Stimulated activated CD4-positive, alpha-beta T cell treated with anti-CD3 and anti-CD28 coated beads, Interleukin-2, amount 100 ng/mL, for 4 hours (primary cell): ENCODE measurements at places on chromosomes 6 and 20.

DNA sequence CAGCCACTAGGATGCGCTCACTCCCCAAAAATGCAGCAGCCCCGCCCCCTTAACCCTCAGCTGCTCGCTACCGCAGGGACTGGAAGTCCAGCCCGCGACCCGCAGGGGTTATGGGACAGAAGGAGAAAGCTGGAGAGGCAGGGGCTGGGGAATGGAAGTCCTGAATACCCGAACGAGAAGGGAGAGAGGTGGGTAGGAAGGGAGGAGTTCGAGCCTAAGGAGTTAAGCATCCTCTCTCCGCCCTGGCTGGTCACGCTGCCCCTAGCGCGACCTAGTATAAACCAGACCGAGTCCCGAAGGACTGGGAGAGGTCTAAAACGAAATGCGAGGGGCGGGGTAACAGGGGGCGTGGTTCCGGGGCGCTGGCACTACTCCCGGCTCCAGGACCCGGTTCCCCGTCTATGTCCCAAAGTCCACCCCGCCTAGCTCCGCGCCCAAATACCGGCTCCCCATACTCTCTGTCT is 448 bp upstream of the DDAH2 start:
- peak; percentile 73 for DNase-seq

DNA sequence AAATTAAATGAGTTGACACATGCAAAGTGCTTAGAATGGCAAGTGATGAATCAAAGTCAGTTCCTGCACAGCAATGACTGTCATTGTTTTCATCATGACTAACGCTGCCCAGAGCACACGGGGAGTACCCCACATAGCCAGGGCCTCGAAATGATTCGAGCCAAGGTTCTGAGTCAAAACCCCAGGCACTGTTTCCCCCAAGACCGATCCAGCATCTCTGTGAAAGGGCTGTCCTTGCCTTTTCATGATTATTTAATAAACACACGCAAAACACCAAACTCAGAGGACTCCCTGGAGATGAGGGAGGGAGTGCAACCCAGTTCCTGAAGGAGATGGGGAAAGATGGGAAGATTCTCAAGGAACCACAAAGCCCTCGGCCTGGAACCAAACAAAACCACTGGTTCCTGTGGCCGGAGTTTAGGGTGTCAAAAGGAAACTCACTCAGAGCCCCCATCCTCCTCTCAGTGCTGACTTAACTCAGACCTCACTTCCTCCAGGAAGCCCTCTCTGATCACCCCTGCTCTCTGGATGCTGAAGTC is 3.8 kb downstream of the PREX1 start:
- peak; percentile 42 for DNase-seq

- no peak for DNase-seq
Measured at GRCh38 chr20:59443550-59443949, 143.1 kb downstream of the EDN3 start.

DNA sequence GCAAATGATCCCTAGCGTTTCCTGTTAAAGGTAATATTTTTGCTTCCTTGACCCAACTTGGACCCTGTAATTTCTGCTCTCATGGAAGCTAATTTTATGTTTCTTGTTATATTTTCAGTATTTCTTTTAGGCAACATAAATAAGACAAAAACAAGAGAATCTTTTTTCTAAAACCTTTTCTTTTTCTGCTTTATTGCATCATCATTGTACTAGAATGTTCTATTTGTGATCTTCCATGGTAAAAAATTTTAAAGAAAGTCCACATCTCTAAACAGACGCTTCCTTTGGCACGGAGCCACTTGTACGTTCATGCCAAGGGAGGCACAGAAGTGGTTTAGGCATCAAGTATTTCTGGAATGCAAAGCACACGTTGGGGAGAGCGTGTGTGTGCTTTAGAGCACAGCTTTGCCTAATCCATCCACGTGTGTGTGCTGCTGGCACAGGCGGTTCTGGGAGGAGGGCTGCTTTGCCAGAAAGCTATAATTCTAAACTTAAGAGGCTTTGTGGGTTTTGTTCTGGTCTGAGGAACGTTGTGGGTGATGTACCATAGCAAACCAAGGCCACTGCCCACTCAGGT is 98.3 kb downstream of the SASH1 start:
- no peak for DNase-seq

DNA sequence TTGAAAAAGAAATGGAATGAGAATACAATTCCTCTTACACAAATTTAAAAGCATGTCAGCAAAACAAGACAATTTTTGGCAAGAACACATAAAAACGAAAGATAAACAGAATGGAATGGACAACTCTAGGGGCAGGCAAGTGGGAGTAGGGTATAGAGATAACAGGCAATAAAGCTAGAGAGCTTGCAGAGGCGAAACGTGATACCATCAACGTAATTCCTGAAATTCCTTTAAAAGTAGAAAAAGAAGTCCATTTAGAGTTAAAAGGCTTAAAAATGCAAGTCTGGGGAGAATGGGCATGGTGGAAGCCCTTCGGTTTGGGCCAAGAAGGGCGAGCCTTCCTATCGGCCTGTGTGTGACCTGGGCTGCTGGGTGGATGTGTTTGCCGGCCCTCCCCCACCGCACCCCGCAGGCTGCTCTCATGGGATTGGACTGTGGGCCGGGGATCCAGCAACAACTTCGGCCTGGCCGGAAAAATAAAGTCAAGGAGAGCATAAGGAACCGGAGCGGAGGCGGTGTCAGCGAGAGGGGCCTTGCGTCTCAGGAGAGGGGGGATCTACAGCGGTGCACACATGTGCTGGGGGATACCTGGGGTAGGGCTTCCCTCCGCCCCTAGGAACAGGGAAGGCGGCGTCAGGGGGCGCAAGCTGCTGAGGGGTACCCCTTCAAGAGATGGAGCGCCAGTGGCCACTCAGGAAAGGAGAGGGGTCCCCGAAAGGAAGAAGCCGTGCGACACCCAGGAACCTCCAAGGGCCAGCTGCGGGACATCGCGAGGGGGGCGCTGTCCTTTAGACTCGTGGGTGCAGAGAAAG is 4.1 kb downstream of the TMEM239 start:
- DNase-seq = no peak

GRCh38 chr6:133502441-133503335 is 261.5 kb downstream of the EYA4 start:
- DNase-seq = no peak

DNA sequence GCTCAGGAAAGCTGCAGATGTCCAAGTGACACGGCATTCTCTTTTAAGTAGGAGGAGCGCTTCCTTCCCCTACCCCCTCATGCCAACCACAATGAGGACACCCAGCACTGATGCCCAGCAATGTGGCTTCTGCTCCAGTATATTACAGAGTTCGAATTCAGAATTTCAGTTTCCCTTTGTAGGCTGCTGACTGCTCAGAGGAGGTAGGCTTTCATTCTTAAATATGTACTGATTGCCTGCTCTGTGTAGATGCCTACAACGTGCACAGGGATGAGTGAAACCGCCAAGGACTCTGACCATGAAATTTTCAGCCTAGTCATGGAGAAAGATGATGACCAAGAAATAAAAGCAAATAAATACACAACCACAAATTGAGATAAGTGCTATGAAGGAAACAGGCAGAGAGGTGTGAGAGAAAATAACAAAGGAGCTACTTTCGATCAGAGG is 50.9 kb upstream of the TNFAIP3 start:
- DNase-seq = no peak

DNA sequence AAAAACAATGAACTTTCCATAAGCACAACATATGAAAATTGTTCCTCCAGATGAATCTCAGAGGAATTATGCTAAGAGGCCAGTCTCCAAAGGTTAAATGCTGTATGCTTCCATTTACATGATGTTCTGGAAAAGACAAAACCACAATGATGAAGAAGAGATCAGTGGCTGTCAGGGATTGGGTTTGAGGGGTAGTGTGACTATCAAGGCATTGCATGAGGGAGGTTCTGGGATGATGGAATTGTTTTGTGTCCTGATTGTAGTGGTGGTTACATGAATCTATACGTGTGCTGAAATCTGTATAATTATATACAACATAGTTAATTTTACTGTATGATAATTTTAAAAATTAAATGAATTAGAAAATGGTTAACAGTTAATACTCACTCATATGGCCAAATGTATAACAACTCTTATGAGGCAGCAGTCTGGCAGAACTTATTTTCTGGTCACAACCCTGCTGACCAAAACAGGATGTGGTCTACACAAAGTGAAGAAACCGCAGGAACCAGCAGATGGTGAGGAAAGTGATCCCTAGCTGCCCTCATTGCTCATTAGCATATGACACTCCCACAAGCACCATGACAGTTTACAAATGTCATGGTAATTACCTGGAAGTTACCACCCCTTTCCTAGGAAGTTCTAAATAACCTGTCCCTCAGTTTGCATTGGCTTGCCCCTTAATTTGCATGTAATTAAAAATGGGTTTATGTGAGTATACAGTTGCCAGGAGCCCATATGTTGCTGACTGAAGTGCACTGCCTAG is 31.9 kb downstream of the NSFL1C start:
- peak; percentile 16 for DNase-seq

GRCh38 chr6:126721581-126722160 is 381.8 kb downstream of the CENPW start:
- DNase-seq = no peak

- no peak for DNase-seq
Measured at GRCh38 chr6:137964876-137965275, 97.8 kb downstream of the TNFAIP3 start.

GRCh38 chr6:43869079-43869710 is 99.2 kb downstream of the VEGFA start:
- DNase-seq = no peak

DNA sequence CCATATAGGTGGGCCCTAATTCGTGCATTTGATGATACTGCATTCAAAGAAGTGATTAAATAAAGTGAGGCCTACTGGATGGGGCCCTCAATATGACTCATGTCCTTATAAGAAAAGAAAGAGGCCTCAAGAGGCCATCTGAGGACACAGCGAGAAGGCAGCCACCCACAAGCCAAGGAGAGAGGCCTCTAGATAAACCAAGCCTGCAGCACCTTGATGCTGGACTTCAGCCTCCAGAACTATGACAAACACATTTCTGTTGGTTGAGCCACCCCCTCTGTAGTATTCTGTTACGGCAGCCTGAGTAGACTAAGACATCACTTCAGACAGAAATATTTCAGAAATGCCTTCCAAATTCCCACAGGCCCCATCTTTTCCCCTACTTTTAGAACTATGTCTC is 82.5 kb upstream of the PLEKHG1 start:
- no peak for DNase-seq

DNA sequence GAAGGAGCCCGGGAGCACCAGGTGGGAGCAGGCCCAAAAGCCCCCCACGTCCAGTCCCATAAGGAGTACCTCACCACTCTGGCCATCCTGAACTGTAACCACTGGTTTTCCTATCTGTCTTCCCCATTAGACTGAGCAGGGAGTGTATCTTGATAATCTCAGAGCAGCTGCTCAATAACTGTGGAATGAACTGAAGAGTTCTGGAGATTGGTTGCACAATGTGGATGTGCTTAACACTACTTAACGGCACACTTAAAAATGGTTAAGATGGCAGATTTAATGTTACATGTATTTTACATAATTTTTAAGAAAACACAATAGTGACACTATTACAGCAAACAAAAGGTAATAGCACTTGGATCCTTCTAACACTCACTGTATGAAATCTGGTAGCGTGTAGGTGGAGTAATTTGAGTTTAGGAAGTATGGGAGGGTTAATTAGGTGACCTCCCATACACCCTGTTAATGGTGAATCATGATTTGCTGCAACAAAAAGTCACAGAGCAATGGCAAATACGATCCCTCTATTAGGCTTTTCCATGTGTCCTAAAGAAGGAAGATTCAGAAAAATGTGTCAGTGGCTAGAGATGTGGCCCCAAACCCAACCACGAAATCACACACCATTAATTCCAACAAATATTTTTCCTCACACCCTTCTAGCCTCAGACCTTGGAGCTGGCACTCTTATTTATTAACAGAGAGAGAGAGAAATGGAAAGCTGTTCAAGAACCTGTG is 18.4 kb downstream of the TRAM2 start:
- DNase-seq = no peak

- DNase-seq = no peak
Measured at GRCh38 chr20:23011008-23011721, 23.9 kb upstream of the SSTR4 start.

- no peak for DNase-seq
Measured at GRCh38 chr6:17986656-17987446, 584 bp downstream of the KIF13A start.

DNA sequence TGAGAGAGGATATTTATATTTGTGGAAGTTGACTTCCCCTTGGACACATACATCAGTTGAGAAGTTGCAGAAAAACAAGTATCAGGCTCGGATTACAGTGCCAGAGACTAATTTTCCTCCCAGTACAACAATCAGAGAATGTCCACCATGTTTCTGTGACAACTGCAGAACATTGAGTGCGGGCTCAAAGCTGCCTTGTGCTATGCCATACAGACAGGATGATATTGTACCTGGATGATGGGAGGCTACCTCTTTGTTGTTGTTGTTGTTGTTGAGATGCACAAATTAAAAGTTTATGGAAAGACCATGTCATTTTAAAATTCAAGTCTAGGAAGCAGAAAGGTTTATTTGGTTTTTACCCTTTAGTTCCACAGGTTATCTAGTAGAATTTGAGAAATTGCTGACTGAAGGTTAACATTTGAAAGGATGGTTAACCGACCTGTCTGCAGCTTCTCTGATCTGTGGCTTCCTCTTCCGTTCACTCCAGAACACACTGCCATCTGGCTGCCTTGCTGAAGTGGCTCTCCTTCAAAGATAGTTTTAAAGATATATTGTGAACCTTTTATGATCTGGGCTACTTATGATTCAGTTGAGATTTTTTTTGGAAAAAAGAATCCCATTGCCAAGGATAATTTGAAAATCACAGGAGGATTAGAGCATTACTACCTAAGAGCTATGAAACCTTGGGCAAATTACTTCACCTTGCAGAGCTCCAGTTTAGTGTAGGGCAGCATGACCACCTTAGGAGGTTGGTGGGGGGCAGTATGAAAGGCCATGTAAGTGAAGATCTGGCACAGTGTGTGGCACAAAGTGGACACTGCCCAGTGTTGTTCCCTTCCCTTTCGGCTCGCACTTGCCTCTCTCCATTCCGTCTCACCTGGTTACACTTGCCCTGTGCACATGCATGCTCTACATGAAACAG is 15.9 kb downstream of the TMEM200A start:
- DNase-seq = no peak
